ENCODE measurements at places on chromosomes 7 and 10.

- no peak for DNase-seq
These were observed 71.3 kb downstream of the MYOF start for GRCh38 chr10:93410697-93411348.

DNA sequence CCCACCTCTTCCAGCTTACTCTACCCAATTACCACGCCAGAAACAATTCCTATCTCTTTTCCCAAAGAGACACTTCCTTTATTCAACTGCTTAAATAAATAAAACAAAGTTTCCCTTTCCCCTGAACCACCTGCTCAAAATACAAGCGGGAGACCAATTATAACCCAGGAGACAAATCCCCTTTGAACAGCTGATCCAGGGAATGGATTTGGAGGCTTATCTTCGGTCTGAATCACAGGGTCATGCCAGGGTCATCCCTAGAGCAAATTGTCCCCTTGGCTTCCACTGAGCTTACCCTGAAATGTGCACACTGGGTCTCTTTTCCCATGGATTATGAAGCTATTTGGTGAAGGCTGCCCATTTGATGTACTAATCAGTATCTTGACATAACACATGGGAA lies 99.9 kb upstream of the JAZF1 start:
- peak; percentile 73 for DNase-seq

DNA sequence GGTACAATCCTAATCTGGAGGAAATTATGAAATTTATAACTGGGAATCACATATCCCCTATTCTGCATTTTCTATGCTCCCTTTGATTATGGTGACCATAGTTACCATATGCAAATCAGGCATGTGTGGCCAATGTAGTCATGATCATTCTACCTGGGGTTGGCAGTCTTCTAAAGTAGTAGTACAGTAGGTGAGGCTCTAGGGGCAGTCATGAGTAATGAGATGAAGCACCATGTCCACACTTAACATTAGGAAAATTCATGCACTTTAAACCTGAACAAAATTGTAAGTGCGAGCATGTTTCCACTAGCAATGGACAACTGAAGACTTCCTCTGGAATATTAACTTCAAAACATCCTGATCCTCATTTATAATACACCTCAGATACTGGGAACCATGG lies 545.9 kb downstream of the SUGCT start:
- no peak for DNase-seq

GRCh38 chr7:1174881-1175596 lies 15.0 kb upstream of the ZFAND2A start:
- no peak for DNase-seq

GRCh38 chr7:25895792-25896171 lies 256.2 kb upstream of the NFE2L3 start:
- DNase-seq, result no peak

DNA sequence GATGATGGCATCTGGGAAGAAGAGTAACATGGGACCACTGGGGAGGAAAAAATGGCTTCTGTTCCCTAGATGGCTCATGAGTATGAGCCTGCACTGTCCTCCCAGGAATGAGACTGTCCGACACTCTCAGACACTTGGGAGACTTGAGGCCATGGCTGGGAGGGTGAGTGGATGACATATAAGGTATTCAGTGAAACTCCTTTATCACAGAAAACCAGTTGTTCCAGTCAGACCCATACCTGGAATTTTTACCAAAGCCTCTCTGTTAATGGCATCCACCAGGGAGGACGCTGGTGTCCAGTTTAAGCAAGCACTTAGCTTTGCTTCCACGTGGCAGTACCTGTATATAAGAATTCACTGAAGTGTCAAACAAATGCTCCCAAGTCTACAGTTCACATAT lies 116.7 kb upstream of the C10orf90 start:
- DNase-seq, result no peak

DNA sequence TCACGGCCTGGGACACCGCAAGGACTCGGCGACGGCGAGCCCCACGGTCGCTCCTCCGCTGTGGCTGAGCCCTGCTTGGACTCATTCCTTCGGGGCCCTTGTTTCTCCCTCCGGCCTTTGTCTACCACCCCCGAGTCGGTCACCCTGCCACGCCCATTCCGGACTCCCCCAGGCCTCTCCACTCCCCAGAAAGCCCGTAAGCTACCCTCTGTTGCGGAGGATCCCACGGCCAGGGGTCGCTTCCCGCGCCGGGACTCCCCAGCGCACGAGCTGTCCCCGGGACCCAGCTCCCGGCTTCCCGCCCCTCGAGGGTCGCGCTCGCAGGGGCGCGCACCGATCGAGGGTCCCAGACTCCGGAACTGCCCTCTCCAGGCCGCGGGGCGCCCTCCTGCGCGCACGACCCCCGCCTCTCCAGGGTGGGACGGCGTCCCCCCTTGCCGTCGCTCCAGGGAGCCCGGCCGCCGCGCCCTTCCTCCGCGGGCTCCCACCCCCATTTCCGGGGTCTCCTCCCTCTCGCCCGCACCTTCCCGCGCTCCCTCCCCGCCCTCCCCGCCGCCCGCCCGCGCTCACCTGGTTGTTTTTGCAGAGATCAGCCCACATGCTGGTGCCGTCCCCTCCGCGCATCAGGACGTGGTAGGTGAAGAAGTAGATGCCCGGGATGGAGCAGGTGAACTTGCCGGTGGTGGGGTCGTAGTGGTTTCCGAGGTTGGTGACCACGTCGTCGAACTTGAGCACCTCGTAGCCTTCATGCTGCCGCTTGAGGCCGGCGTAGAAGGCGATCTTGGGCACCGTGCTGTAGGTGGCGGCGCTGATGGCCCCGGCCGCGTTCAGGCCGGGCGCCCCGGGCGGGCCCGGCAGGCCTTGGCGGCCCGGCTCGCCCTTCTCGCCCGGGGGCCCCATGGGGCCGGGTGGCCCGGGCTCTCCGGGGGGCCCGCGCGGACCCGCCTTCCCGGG lies 1.5 kb downstream of the C1QL3 start:
- DNase-seq, result peak; percentile 34

- peak; percentile 96 for DNase-seq
These were observed 66.7 kb downstream of the ST7 start for GRCh38 chr7:117019786-117020590.

DNA sequence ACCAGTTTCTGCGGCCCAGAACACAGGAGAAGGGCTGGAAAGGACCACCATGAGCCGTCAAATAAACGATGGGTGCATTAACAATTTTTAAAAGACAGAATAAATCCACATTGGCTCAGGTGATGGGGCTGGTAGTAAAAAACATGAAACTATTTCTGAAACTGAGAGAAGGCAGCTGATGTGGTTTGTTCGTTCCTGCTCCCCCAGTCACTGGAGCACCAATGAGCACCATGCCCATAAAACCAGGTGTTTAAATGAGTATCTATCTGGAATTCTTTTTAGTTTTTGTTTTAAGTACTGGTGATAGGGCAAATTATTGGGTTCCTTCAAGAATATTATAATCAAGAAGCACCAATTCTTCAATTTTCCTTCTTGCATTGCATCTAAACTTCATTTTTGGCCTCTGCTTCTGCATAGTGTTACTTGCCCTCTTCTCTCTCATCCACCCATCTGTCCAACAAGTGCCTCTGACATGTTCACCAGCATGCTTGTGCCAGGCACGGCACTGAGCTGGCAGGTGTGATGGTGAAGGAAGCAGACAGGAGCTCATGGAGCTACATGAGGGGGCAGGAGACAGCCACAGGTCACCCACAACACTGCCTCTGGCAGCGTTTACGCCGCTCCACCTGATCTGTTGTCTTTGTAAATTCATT lies 65.5 kb downstream of the LARP4B start:
- DNase-seq, result no peak

GRCh38 chr7:2231992-2232765 lies 566 bp downstream of the MAD1L1 start:
- DNase-seq, result no peak
